SJSA1 (cell line): ENCODE measurements at places on chromosomes 4 and X. TPM values are rescaled to one million over a fixed set of nuclear protein-coding genes. Genes with fewer than 3 reads are reported as not detected.

- H3K36me3 ChIP-seq = no peaks in the 10 kb centered on the region
- H3K27ac ChIP-seq = no peak overlapping the region
- H3K4me3 ChIP-seq = no peak overlapping the region
- no peaks in the 10 kb centered on the region for H3K4me1 ChIP-seq
- DNase-seq = no peak
- H3K27me3 ChIP-seq = no peaks in the 10 kb centered on the region
Measured at GRCh38 chrX:51851507-51852085, 41.8 kb upstream of the MAGED1 start.

GLRA2 gene
- not detected in 2 replicates for total RNA-seq

TCP11X1 gene
- total RNA-seq = not detected in 2 replicates

DNA sequence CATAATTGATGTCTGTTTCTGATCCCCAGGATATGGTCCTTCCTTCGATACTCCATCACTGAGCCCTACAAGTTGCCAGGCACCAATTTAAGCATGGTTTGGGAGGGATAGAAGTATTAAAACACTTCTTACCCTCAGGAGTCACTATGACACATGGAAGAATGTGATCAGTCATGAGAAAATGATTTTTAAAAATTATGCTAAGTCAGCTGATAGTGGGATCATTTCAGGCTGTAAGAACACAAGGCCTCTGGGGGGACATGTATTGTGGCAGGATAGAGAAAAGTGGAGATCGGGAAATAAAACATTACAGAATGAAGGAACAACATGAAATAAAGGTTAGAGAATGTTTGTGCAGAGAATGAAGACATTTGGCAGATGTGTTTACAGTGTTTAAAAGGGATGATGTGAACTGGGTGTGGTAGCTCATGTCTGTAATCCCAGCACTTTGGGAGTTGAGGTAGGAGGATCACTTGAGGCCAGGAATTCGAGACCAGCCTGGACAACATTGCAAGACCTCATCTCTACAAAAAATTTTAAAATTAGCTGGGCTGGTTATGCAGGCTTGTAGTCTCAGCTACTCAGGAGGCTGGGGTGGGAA, 64.0 kb downstream of the ELOVL6 start:
- no peaks in the 10 kb centered on the region for H3K27me3 ChIP-seq
- no peak for DNase-seq
- no peak overlapping the region for H3K4me3 ChIP-seq
- H3K36me3 ChIP-seq = peaks cover 4% of the 10 kb centered on the region; the same call in 1 of the 2 replicates

DSPP gene
- not detected in 2 replicates for total RNA-seq

TEX28 gene
- total RNA-seq = not detected in 2 replicates

ZNF182 gene
- 3.4 and 3.9 TPM in 2 replicates for total RNA-seq

DNA sequence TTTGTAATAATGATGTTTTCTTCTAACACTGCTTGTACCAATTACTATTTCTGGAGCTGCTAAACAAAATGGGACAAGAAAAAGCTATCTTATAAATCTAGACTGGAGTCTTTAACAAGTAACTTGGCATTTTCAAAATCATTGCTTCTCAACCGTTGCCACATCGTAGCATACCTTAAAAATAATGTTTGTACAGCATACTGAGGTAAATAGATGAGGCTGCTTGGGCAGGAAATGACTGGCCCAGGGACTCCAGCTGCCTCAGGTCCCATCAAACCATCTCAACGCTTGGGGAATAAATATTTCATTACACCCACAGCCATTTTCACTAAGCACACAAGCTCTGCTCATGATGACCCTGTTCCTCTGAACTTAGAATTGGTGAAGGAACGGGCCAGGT, 115.1 kb downstream of the SPANXA1 start:
- peak overlapping the region; percentile 82 for H3K27ac ChIP-seq
- H3K4me1 ChIP-seq = peaks cover 5% of the 10 kb centered on the region; the same call in 1 of the 2 replicates
- H3K4me3 ChIP-seq = no peak overlapping the region
- H3K36me3 ChIP-seq = no peaks in the 10 kb centered on the region
- H3K27me3 ChIP-seq = no peaks in the 10 kb centered on the region

DNA sequence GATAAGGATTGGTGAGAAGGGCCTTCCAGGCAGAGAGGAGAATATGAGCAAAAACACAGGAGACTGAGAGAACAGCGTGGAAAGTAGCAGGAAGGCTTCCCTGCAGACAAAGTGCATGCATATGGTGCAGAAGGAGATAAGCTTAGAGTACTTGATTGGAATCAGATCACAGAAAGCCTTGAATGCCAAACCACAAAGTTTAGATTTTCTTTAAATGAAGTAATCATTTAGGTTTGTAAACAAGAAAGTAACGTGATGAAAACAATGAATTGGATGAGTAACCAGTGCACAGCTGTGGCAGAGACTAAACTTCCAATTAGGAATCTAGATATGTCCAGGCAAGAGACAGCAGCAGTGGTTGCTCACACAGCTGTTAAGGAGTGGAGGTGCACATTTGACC, 83.8 kb upstream of the C1QTNF7 start:
- H3K27me3 ChIP-seq = no peaks in the 10 kb centered on the region
- no peak overlapping the region for H3K27ac ChIP-seq
- DNase-seq = no peak
- peaks cover 8% of the 10 kb centered on the region for H3K4me1 ChIP-seq

DNA sequence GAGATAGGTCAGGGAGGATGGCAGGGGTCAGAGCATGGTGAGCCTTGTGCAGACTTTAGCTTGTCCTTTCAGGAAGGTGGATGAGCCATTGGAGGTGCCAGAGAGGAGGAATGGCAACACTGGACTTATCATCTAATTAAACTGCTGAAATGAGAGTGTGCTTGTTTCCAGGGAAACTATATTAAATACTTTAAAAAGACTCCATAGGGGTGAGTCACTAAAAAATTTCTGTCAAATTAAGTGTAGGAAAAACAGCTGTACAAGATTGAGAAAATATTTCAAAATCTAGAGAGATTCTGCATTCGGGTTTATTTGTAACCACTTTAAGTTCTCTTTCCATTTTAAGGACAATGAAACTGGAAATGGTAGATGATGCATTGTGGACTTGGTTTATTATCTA, 11.4 kb downstream of the FRAS1 start:
- H3K27ac ChIP-seq = no peak overlapping the region
- no peak for DNase-seq
- 0 out of 2 replicates have a peak, but pooled peaks cover 2% of the 10 kb centered on the region for H3K27me3 ChIP-seq
- H3K36me3 ChIP-seq = no peaks in the 10 kb centered on the region
- H3K4me3 ChIP-seq = no peak overlapping the region

DNA sequence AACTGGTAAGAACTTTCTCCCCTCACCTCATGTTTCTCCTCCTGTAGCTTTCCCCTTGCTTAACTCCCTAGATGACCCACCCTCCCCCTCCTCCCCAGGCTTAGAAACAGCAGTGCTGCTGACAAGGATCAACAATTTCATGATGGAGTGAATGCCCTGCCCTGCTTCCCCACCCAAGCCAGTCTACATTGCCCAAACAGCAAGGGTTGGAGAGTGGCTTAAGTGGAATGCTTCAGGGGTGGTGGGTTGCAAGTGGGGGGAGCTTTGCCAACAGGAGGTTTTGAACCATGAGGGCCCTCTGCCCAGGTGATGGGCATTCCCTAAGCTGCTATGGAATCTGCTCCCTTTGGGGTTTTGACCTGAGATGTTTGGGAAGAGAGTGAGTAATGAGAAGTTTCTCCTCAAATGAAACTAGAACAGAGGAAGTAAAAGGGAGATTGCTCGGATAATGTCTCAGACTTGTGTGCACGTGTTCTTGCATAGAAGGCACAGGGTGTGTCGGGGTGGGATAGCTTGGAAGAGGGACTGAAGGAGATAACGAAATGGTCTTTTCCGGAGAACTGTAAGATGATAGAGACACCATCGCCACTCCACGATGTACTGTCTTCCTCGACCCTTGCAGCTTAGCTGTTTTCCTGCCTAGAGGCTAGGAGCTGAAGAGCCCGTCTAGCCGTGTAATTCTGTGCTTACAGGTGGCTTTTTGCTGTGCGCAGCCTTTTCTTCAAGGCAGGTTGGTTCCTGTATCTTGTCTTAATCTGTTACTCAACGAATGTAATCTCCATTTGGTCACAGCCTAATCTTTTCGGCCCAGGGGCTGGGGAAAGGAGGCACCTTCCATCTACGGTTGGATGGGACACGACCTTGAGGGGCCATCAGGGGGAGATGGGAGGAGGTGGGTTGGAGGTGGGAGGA, 10.1 kb downstream of the GDPD2 start:
- no peak for DNase-seq
- H3K27ac ChIP-seq = no peak overlapping the region
- H3K36me3 ChIP-seq = no peaks in the 10 kb centered on the region
- H3K4me3 ChIP-seq = peak overlapping the region; percentile 57
- H3K4me1 ChIP-seq = peaks cover 12% of the 10 kb centered on the region

DNA sequence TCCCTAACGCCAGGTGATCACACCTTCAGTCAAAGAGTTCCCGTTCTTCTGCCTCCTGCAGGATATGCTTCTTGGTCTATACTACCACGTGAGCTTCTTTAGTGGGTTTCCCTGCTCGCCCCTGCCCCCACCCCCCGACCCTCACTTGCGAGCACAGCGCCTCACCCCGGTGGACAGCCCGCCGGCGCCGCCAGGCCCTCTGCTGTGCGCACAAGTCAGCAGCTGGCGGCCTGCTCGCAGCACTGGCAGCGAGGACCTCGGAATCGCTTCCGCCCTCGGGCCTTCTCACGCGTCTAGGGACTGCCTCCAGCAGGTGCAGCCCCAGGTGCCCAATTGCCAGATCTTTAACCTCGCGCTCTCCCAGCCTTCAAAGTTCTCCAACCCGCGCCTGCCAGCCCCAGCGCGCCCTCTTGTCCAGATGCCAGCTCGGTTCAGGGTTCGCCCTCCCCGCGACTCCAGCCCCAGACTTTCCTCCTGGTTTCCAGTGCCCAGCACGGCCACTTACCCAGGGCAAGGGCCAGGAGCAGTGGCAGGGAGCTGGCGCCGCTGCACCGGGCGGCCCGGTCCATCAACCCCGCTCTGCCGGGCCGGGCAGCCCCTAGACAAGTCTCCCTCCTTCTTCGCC, 454 bp downstream of the BTC start:
- H3K4me3 ChIP-seq = peak overlapping the region; percentile 32
- no peaks in the 10 kb centered on the region for H3K36me3 ChIP-seq
- no peaks in the 10 kb centered on the region for H3K4me1 ChIP-seq
- no peak for DNase-seq

DNA sequence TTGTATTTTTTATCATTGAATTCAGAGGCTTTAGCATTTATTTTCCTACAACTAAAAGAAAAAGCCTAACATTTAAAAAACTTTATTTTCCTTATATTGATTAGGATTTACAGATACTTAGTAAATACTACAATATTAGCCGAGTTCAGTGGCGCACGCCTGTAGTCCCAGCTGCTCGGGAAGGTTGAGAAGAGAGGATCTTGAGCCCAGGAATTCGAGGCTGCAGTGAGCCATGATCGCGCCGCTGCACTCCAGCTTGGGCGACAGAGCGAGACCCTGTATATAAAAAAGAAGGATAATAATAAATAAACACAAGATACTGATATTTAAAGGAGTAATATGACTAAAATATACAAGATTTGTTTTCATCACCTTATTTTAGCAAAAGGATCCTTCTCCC, 681 bp upstream of the UPF3B start:
- no peaks in the 10 kb centered on the region for H3K4me1 ChIP-seq
- H3K4me3 ChIP-seq = peak overlapping the region; percentile 60
- H3K27me3 ChIP-seq = no peaks in the 10 kb centered on the region
- DNase-seq = no peak

DNA sequence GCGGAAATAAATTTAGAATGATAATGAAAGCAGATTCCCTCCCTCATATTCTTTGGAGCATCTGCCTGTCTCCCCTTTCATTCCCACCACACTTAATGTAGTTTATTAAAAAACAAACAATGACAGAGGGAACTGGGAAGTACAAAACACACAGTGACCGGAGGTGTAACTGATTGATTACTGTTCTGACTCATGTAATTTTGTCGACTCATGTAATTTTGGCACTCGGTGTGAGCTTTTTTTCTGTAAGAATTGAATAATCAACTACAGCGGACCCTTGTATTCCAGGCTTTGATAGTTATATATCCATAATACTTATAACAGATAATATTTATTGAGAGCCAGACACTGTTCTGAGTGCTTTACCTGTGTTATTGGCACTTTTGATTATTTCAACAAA, 110.4 kb downstream of the PALLD start:
- H3K4me3 ChIP-seq = no peak overlapping the region
- no peaks in the 10 kb centered on the region for H3K36me3 ChIP-seq
- DNase-seq = no peak
- H3K27me3 ChIP-seq = no peaks in the 10 kb centered on the region
- H3K27ac ChIP-seq = no peak overlapping the region

DNA sequence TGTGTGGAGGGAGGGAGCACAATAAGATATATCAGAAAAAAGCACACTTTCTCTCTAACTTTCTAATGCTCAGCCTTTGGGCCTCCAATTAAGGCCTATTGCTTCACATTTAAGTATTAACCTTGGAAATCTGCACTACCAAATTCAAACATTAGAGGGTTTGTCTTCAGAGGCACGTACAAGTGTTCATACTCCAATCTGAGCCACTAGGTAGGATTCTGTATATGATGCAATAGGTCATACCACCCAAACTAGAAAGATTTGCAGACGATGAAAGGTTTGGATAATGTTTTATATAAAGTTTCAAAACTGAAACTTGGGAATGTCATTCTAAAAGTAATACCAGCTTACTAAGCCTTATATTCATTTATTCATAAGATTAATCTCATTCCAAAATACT, 106.4 kb downstream of the MID1 start:
- no peak for DNase-seq
- no peaks in the 10 kb centered on the region; the same call in 1 of the 2 replicates for H3K4me1 ChIP-seq
- no peak overlapping the region for H3K27ac ChIP-seq
- H3K27me3 ChIP-seq = no peaks in the 10 kb centered on the region
- no peaks in the 10 kb centered on the region for H3K36me3 ChIP-seq
- no peak overlapping the region for H3K4me3 ChIP-seq

P2RY10 gene
- not detected in 2 replicates for total RNA-seq

CACNA1F gene
- not detected in 2 replicates for total RNA-seq

GPR50 gene
- not detected in 2 replicates for total RNA-seq

- H3K36me3 ChIP-seq = no peaks in the 10 kb centered on the region
- DNase-seq = no peak
- H3K4me1 ChIP-seq = no peaks in the 10 kb centered on the region
- no peak overlapping the region for H3K4me3 ChIP-seq
- H3K27ac ChIP-seq = no peak overlapping the region
- no peaks in the 10 kb centered on the region for H3K27me3 ChIP-seq
Measured at GRCh38 chr4:59091146-59092142, 1981.3 kb upstream of the IGFBP7 start.

CLGN gene
- total RNA-seq = 3.6 and 7.0 TPM in 2 replicates

DNA sequence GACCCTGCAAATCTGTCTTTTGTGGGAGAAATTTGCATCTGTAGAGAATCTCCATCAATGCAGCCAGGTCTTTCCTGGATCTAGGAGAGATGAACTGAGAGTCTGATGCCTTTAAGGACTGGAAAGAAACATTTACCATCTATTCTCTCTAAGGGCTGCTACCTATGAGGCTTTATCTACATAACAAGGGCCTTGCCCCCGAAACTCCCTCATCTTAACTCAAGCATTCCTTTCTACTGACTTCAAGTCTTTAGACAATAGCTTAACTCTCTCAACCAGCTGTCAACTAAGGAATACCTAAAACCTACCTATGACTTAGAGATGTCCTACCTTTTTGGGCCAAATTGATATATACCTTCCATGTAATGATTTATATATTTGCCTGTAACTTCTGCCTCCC, 32.1 kb downstream of the MAGEB17 start:
- H3K27me3 ChIP-seq = no peaks in the 10 kb centered on the region
- no peak overlapping the region for H3K27ac ChIP-seq
- no peaks in the 10 kb centered on the region for H3K4me1 ChIP-seq

GRCh38 chr4:42415281-42415680, 18.0 kb downstream of the SHISA3 start:
- H3K4me1 ChIP-seq = peaks cover 16% of the 10 kb centered on the region
- no peak for DNase-seq
- no peaks in the 10 kb centered on the region for H3K27me3 ChIP-seq
- H3K36me3 ChIP-seq = no peaks in the 10 kb centered on the region
- H3K4me3 ChIP-seq = no peak overlapping the region
- H3K27ac ChIP-seq = no peak overlapping the region
